NCI-H1092 (cell line): ENCODE measurements at places on chromosomes 16 and 17.

DNA sequence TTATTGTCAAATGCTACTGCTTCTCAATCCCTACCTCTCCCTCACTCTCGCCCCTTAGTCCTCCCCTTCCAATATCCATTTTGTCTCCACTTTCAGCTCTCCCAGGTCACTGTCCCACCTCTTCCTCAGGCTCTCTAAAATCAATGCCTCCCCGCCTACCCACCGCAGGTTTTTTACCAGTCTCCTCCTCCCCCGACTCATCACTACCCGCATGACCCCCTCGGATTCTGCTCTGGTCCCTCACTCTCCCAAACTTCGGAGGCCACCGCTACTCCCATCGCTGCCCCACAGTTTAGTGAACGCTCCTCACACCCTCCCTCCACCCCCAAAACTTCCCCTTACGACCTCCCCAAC, 513 bp downstream of the CRLF3 start:
- DNase-seq: no peak

GRCh38 chr17:19723964-19724363, 7.6 kb upstream of the SLC47A2 start:
- DNase-seq: no peak

DNA sequence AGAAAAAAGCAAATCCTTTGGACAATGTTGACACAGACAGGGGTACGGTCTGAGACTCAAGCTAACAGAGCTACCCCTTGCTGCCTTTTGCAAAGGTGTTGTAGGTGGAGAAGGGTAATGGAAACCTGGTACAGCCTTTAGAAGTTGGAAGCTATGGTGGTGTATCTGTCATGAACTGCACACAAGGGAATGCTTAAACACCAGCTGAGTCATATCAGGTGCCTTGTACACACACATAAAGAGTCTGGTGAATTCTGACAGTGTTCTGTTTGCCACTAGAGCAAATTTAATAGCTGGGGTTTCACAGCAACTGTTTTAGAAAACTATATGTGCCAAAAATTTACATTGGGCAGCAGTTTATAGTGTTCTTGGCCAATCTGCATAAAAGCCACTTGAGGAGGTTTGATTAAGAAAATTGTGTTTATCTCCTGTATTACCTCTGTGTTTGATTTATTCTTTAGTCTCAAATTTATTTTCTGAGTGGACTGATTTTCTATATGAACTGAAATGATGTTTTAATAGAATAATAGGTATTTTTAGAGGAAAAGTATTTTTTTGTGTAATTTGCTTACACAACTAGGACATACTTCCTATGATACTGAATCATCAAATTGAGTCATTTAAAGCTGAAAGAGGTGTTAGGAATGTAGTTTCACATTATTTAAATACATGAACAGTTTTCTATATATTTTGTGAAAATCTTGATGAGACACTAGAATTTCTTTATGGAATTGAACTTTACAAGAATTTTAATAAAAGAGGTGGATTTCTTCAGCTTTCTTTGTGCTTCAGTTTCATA, 136.9 kb downstream of the MAP2K6 start:
- DNase-seq: no peak

- DNase-seq: no peak
These were observed 361.7 kb upstream of the TNRC6C start for GRCh38 chr17:77596491-77597417.

DNA sequence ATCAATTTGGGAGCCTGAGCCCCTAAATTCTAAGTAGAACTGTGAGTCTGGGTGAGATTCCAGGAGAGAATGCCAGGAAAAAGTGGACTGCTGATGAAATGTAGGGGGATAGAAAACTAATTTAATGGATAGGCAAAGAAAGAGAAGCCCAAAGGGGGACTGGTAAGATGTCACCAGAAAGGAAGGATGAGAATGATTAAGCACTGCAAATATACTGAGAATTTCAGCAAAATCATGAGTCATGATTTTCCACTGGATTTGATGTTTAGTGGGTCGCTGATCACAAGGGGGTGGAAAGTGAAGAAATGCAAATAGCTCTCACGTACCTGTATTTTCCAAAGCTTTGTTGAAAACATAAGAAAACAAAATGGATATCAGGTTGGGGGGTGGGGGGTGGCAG, 201.8 kb downstream of the SLC39A11 start:
- DNase-seq: no peak

- no peak for DNase-seq
These were observed 41.5 kb downstream of the AIPL1 start for GRCh38 chr17:6393351-6393952.

DNA sequence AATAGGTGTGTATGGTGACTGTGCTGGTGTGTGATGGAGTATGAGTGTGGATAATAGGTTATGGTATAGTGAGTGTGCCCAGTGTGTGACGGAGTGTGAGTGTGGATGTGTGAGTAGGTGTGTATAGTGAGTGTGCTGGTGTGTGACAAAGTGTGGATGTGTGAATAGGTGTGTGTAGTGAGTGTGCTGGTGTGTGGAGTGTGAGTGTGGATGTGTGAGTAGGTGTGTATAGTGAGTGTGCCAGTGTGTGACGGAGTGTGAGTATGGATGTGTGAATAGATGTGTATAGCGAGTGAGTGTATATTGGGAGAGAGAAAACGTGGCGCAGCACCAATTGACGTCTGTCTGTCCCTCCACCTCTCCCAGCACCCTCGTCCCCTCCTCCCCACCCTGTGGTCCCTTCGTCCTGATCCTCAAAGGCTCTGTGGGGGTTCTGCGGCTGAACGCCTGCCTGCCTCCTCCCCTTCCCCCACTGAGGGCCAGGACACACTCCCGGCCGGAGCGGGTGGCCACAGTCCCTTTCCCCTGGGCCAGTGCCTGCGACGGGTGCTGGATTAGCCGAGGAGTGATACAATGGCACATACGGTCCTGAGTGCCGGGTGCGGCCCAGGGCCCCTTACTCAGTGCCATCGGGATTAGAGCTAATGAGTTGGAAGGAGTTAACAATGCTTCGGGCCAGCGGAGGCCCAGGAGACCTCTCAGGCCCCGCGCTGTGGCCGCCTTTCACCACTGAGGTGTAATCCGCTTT, 160.0 kb downstream of the MRM1 start:
- DNase-seq: no peak

DNA sequence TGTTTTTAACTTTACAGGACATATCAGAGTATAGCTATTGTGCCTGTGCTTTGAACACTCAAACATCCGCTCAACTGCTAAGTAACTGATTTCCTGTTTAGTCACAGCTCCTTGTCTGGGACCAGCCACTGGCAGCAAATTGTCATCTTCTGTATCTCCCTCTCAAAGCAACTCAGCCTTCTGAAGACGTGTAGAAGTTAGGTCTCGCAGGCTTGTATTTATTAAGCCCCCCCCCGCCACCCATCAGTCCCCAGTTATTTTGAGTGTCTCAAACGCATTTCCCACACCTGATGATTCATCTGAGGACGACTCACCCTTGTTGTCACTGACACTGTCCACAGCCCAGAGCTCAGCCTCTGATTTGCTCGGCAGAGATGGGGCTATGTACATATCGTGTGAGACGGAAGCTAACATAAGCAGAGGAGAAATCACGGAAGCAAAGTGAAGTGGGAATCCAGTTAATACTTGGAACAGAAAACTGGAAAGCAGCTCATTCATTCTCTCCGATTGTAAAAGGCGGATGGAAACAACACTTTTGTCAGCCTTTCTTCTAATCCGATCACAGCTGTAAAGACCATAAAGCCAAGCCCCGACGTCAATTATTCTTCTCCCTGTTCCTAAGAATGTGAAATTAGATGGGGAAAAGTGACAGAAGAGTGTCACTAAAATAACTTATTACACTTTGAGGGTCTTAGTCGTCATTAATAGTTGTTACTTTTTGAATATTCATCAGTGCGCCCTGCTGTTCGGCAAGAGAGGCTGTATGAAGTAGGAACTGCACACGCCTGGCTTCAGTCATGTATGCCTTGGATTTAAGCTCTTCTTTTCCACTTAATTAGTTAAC, 64.2 kb downstream of the PITPNC1 start:
- DNase-seq: no peak

GRCh38 chr16:57988929-57989328, 11.5 kb downstream of the ZNF319 start:
- DNase-seq: no peak

DNA sequence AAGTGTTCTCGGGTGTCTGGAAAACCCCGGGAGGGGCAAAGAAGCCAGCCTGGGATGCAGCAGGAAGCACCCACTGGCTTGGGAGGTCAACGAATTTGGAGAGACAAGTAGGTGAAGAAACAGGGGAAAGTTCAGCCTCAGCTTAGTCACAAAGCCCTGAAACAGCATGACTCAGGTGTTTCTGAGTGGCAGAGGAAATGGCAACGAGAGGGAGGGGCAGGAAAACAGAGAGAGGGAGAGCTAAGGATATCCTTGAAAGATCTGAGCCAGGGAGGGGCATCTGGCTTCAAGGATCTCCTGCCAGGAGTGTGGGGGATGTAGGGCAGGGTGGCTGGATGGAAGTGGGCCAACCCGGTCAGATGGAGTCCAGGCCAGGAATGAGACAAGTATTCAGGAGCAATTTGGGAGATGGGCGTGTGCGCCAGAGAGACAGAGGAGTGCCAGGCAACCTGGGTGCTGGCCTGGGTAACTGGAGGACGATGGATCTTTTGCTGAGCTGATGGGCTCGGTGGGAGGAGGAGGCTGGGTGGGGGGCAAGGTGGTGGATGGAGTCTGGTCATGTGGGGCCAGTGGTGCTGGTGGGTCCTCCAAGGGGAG, 27.2 kb downstream of the ABCC3 start:
- DNase-seq: no peak

DNA sequence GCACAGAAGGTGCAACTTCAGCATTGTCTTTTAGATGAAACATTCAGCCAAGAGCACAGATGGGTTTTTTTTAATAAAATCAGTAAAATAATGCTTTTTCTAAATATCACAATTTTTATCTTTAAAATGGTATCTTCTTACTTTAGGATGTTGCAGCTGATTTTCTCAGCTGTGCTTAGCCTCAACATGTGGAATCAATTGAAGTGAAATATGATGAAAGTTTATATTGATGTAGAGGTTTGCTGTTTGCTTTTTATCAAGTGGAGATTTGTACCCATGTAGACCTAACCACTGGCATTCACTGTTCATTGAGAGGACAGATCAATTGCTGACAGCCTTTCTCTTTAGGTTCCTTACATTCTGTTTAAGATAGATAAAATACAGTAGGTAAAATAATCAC, 107.8 kb downstream of the CYB561 start:
- no peak for DNase-seq

- DNase-seq: no peak
These were observed 121.0 kb upstream of the IRX3 start for GRCh38 chr16:54407596-54407995.

DNA sequence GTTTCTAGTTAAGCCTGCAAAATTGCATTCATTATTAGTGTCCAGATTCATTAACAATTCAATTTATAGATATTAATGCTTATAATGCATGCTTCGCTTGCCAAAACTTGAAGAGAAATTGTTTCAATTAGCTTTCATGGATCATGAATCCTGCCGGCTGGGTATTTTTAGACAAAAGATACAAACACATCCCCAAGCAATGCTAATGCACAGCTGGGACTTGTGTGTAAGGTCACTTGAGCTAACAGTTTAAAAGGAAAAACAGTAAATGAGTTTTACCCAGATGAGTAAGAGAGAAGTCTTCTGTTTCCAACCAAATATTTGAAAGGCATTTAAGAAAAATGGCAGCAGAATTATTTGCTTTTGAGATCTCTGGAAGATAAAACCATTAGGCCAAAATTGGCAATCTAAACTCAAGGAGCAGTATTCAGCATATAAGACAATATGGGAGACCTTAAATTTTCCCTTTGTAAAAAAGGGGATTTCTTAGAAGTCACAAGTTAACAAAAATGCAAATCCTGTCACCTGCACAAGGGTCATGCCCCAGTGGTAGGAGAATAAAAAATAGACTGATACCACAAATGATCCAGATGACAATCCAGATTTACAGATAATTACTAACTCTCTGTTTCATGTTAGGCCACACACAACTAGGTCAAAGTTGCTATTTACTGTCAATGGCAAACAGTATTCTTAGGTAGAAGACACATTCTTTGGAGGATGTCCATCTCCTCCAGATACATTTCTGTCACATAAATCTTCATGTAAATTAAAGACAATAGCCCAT, 418.4 kb upstream of the PMFBP1 start:
- DNase-seq: no peak

DNA sequence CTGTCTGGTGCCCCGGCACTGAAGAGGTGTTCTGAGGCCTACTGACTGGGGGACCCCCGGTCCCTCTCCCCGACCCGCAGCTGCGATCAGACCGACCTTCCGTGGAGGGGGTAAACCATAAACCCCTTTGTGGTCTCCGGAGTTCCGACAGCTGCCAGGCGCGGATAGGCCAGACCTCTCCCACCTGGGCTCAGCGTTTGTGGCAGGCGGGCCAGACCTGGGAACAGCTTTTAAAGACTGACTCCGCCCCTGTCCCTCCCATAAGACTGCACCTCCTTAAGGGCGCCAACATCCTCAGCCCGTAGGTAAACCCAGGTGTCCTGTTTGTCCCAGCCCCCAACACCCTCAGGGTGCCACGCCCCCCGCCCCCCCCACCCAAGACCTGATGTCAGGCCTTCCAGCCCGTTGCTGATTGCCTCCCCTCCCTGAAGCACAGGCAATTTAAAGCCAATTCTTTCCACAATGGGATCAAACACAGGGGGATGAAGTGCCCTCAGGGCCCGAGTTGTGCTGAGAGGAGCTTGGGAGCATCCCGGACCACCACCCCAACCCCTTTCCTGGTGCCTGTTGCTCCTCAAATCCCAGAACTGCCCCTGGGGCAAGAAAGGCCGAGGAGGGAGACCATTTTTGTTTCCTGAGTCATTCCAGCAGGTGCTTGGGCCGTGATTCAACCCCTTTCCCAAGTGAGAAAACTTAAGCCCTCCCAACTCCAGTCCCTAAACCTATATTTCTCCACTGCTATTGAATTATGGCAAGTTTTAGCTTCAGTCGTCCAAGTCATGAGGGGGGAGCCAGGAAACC, at the start of gene SOX15:
Gene SOX15 (minus strand): TSS at position 204 of the 801 bp plus-strand sequence. CDS start 418 bp downstream, outside the sequence.
- DNase-seq: no peak

DNA sequence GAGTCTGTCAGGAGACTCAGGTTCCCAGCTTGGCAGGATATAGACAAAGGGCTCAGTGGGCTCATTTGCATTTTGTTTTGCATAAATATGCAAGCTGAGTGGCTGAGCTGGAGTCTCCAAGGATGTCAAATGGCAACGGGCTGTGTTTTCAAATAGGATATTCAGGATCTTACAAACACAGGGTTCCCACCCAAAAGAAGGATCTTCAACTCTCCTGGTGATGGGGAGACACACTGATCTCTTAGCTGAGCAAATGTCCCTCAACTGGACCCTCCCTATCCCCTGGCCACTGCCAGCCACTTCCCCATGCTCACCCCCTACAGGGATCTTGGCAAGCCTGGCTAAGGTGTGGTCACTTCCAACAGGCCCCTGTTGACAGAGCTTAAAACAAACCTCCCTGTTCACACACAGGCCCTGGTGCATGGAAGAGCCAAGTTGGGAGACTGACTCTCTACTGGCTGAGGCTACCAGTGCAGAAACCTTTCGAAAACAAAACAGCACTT, 61.6 kb downstream of the SOX9 start:
- DNase-seq: no peak
